ENCODE measurements at places on chromosomes 3 and 15.

- DNase-seq = peak; percentile 49
Measured at GRCh38 chr15:64895285-64896065, 16.2 kb upstream of the ANKDD1A start.

DNA sequence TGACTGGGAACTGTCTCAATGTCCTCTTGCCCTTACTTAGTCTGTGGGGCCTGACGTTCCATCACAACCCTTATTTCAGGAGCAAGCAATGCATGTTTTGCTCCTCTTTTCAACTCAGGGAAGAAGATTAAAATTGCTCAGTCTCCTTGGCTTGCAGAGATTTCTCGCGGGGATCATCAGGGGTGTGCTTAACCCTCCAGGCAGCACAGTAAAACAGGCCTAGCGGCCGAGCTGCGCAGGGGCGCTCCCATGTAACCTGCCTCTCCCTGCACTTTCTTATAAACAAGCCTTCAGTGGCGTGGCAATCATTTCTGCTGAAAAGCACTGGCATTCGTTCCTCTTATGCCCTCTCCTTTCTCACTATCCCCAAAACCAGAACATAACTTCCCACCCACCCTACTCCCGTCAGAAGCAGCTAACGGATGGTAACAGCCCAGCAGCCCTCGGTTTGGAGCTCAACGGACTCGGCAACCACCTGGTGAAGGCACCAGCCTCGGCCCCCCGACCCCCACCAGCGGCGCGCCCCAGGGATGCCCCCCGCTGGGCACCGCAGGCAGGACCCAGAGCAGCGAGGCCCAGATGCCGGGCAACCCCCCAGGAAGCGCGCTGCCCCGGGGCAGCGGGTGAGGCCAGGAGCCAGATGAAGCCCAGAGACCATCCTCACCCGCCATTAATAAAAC, 1.1 kb downstream of the MCF2L2 start:
- no peak for DNase-seq

DNA sequence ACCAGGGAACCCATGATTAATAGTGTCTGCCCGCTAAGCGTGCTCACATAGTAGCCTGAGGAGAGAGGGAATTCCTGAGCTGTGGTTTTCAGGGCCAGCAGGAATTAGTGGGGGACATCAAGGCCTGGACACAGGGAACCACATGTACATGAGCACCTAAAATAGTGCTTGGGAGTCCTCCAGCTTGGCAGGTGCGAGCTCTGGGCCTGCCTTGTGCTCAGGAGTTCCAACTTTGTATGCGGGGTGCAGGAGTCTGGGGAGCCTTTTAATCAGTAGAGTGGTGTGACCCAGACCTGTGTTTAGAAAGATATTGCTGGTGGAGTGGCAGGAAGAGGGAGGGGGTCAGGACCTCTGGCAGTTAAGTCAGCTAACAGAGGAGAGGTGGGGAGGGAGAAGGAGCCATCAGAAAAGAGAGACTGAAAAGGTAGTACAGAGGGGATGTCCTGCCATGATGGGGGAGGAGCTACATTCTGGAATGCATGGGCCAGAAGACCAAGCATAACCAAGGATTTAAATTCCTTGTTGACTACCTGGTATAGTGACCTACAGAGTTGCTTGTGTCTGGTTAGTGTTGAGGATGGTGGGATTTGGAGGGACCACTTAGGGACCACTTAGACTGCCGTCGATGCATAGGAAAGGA, 1.9 kb downstream of the DAG1 start:
- DNase-seq = no peak

DNA sequence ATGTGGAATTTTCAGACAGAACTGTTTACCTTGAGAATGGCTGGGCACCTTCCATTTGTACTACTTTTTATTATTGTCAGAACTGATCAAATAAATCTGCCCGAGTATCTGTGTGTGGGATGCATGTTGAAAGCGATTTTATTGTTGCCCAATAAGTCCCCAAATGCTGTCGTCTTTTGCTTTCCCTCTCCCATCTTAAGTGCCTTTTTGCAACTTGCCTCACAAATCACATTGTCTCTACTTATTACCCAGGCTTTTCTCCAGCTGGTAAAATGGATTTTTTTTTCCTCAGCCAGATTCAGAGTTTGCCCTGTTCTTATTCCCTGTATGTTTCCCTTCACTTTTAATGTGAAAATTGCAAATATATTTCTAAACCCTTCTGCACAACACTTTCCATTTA, 163.1 kb downstream of the CNTN4 start:
- no peak for DNase-seq

DNA sequence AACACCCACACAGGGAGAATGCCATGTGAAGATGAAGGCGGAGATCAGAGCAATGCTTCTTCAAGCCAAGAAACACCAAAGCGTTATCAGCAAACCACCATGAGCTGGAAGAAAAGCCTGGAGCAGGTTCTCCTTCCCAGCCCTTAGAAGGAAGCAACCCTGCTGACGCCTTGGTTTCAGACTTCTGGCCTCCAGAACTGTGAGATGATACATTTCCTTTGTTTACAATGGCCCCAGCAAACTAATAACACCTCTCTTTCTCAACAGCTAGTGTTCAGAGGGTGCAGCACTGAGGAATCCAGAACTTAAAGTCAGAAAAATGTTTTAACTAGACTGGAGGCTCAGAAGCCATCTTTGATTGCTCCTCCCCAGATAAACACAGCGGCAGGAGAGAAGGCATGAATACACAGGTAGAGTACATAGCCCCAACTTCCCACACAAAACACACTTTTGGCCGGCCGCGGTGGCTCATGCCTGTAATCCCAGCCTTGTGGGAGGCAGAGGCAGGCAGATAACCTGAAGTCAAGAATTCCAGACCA, 132.4 kb upstream of the LPP start:
- DNase-seq = no peak

GRCh38 chr3:65873028-65873427, 165.7 kb downstream of the MAGI1 start:
- DNase-seq = no peak

Measured in GM12891 (cell line).